ENCODE measurements at places on chromosomes 7 and 10.

DNA sequence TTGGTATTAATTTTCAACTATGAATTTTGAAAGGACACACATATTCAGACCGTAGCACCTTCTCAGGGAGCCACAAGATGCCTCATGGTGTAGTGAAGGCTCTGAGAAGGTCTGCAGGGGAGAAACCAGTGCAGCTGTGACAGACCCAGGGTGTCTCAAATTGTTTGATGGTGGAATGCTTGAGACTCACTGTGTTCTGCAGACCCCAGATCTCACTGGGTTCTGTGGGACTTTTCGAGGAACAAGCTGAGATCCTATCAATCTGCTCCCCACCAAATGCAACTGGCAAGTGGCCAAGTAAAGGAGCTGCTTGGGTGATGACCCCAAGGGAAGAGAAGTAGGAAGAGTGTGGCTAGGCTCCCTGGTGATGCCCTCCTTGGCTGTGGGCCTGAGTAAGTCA lies 130.5 kb upstream of the UNC5B start:
- DNase-seq: no peak

GRCh38 chr10:17174626-17175025 lies 26.8 kb downstream of the TRDMT1 start:
- DNase-seq: no peak

GRCh38 chr10:43258211-43258561 lies 8.7 kb downstream of the RASGEF1A start:
- DNase-seq: no peak

DNA sequence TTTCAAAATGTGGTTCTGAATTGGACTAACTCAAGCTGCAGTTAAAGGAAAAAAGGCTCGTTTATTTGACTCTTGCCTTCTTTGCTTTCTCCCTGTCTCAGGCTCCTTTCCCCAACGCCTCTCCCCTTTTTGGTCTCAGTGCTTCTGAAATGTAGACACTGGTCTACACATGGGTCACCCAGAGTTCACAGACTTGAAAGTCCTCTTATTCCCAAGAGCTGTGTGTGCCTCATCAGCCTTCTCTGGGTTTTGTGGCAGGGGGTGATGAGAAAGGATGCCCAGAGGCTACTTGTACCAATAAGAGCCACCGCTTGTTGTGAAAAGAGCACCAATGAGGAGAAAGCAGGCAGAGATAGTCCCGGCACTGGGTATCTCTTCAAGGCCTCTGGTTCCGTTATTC lies 125.7 kb downstream of the BICC1 start:
- DNase-seq: no peak

- DNase-seq: no peak
Observed at GRCh38 chr10:78819361-78820006, 249.3 kb upstream of the ZMIZ1 start.

GRCh38 chr10:98260350-98260749 lies 7.6 kb downstream of the LOXL4 start:
- no peak for DNase-seq

DNA sequence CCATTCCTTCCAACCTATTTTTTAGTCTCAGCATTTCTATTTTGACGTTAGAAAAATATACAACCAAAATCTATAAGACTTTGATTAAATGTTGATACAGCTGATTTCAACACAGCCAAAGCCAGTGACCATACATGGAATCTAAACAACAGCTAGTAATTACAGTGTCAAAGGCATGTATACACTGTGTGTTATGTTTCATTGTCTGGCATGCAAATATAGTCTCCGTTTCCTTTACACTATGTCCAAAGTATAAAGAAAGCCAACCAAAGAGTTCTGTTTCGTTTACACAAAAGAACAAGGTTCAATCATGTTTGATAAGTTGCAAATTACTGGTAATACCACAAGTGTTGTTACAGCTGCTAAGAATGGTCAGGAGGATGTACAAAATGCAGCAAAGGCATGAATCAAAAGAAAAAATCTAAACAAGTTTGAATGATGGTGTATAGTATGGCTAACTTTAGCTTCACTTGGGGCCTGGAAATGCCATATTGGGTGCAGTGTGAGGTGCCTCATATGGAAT lies 268.3 kb upstream of the FERD3L start:
- DNase-seq: no peak

DNA sequence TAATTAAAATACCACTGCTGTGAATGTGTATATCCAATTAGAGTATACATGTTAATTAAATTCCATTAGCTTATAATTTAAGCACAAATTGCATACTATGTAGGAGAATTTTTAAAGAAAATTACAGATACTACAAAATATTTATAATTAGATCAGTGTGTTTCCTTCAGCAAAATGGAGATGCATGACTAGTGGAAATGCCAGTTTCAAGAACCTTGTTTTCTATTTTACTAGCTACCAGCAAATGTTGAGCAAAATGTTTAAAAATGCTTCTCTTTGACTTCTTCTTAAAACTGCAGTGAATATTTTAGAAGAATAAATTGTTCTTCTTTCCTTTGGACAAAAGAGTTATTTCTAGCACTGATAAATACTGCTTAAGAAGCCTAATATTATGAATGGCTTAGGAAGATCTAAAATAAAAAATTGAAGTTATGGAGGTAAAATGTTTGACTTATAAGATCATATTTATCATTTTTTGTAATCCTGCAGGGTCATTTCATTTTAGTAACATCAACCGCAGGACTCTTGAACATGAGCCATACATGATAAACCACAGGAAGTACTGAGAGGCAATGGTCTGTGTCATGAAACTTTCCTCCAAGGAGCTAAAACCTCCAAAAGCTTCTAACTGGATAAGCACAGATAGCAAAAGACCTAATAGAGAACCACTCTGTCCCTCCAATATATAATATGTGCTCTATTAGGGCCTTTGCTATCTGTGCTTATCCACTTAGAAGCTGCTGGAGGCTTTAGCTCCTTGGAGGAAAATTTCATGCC lies 1066.0 kb upstream of the CELF2 start:
- no peak for DNase-seq
